ENCODE measurements at places on chromosomes 11 and 22. TPM values are rescaled to one million over a fixed set of nuclear protein-coding genes. Genes with fewer than 3 reads are reported as not detected.

PDXP gene
- total RNA-seq: 42.7 TPM

ASPHD2 gene
- total RNA-seq: 4.1 TPM

GRCh38 chr22:27252282-27253049 is 549.1 kb downstream of the MN1 start:
- no peak for DNase-seq

- no peak for DNase-seq
These were observed at the start of gene HTATIP2 for GRCh38 chr11:20363500-20364340. Gene HTATIP2, plus strand, starts transcription at chr11:20363714. Its CDS starts 524 bp downstream, at chr11:20364238.

- DNase-seq: no peak
These were observed 29.9 kb downstream of the FGF4 start for GRCh38 chr11:69745201-69745600.

DNA sequence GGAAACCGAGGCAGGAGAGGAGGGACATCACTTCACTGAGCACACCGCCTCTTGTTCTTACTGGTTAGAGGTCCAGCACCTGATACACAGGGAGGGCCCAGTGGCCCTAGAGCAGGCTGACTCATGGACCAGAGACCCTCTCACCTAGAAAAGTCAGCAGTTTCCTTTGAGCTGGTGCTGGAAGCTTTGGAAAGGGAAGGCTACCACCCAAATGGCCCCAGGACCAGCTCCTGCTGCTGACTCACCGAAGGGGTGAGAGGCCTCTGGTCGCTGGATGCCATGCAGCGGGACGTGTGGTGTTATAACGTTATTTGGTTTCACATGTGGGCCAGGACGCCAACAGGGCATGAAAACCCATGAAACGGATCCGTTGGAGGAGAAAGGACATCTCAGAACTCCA is 3.8 kb downstream of the NADSYN1 start:
- DNase-seq: no peak

- no peak for DNase-seq
These were observed 74.3 kb upstream of the LRRC4C start for GRCh38 chr11:41533761-41534160.

GRCh38 chr11:118841469-118842242 is 42.0 kb upstream of the CXCR5 start:
- DNase-seq: no peak

GRCh38 chr11:10640308-10640707 is 53.2 kb downstream of the IRAG1 start:
- no peak for DNase-seq

- DNase-seq: no peak
These were observed 89.0 kb downstream of the MICAL2 start for GRCh38 chr11:12199231-12199948.

DNA sequence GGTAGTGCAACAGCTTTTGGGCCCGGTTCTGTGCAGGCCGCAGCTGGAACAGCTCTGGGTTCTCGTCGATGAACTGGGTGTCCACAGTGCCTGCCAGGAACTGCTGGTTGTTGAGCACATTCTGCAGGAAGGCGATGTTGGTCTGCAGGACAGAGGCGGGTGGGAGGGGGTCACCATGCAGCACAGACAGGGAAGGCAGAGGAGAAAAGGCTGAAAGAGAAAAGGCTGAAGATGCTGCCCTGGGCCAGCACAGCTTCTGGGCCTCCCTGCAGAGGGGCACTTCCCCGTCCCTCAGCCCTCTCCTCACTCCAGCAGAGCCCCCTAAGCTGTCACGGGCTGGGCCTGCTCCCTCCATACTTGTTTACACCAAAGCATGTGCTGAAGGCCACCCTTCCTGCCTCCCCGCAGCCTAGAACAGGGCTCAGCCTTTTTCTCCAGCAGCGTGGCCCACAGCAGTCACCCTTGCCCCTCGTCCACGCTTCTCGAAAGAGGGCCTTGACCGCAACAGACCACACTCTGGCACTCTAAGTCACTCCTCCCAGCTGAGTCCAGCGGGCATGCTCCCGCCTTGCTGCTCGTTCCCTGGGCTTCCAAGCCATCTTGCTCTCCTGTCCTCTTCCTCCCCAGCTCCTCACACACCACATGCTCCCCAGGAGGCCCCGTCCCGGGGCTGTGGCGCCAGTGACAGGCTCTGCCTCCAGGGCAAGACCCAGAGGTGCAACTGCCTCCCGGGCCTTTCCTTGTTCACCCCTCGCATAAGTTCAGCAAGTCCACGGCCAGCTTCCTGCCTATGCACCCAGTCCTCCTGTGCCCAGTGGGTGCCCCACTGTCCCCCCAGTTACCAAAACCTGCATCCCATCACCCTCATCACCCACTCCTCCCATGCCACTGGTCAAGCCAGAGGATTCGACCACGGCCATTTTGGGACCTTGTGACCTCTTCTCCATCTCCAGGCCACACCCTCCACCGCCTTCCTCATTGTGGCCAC is 3.3 kb upstream of the LRFN4 start:
- DNase-seq: no peak

GRCh38 chr11:72497731-72498130 is 63.4 kb upstream of the CLPB start:
- no peak for DNase-seq

DNA sequence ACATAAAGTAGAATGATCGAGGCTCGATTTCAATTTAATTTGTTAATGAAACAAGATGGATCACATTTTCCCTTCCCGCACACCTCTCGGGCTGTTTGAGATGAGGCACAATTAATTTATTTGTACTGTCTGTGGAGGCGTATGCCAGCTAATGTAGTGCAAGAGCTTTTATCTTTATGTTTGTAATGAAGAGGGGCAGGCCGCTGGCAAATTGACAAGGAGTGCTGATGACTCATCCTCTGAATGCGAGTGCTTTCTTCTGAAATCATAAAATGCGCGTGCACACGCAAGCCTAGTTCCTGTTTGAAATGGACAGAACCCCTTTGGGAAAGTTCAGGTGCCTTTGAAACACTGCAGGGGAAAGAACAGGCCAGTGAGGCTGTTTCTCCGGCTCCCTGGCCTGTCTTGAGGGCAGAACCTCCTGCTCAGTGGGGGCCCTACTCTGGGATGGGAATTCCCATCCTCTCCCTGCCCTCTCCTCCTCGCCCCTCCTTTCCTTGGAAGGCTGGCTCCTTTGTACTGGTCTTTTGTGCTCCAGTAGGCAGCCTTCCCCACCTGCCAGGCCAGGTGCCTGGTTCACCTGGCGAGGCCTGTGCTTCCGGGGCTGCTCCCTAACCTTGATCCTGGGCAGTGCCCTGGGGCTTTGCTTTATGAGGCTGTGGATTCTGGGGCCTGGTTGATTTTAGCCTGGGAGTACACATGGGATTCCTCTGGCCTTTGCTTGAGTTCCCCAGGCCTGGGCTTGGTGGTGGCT is 50.3 kb downstream of the TEAD1 start:
- DNase-seq: peak; percentile 92

DNA sequence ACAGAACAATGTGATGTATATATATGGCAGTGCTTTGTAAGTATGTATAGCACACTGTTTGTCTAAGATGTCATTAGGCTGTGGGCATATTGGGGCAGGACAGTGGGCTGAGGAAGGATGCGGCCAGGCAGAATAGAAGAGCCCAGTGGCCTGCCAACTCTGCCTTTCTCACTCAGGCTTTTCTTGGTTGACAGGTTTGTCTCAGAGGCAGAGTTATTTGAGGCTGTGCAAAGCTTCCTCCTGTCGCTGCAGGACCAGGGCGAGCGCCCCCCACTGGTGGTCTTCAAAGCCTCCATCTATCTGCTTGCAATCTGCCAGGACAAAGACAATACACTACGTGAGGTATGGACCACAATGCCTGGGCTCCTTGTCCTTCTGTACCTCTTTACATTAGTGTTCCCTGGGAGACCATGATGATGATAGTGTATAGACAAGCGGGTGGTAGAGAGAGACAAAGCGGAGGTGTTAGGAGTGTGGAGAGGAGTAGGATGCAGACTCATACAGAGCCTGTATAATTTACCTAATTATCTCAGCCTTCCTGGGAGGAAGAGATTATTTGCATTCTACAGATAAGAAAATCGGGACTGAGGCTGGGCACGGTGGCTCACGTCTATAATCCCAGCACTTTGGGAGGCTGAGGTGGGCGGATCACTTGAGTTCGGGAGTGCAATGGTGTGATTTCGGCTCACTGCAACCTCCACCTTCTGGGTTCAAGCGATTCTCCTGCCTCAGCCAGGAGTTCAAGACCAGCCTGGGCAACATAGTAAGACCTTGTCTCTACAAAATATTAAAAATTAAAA is 37.3 kb upstream of the CCDC134 start:
- DNase-seq: peak; percentile 28
